Activated CD4-positive, alpha-beta T cell treated with anti-CD3 and anti-CD28 coated beads, Interleukin-2, amount 10 ng/mL, durations not matched to agents 24 days and 14 days (primary cell): ENCODE measurements at places on chromosomes 5 and 9. TPM values are rescaled to one million over a fixed set of nuclear protein-coding genes. Genes with fewer than 3 reads are reported as not detected.

DNA sequence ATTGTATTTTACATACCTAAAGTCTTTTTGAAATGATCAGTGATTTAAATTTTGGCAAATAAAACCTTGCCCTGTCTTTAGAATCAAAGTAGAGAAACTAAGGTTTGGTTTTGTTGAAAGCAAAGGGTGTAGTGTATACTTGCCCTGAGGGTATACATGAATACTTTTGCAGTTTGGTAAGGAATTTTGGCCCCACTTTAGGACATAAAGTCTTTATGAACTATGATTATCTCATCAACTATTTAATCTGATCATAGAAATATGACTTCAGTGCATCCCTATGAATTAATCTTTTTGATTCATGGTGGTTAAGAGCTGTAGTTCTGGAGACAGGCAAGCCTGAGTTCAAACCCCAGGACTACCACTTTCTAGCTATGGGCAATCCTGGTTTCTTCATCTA lies 17.7 kb downstream of the RAD1 start:
- DNase-seq: no peak

GRCh38 chr5:58490402-58491050 lies 709 bp upstream of the GAPT start:
- no peak for DNase-seq

GRCh38 chr5:122653087-122654017 lies 121.5 kb upstream of the SNX2 start:
- DNase-seq: no peak

DNA sequence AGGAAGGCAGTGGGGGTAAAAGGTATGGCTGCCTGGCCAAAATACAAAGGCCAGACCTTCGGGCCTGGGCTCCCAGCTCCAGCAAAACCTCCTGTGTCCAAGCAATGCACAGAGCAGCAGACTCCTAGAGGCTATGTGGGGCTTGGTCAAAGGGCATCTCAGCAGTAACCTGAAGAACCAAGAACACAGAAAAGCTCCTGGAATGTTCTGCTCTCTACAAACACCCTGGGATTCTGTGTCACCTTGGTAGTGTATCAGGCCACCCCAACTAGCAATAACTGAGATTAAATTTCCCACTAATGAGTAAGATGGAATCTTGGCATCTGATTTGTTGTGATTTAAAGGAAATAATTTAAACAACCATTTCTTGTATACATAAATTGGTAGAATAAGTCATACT lies 158.6 kb downstream of the GLIS3 start:
- DNase-seq: no peak

DNA sequence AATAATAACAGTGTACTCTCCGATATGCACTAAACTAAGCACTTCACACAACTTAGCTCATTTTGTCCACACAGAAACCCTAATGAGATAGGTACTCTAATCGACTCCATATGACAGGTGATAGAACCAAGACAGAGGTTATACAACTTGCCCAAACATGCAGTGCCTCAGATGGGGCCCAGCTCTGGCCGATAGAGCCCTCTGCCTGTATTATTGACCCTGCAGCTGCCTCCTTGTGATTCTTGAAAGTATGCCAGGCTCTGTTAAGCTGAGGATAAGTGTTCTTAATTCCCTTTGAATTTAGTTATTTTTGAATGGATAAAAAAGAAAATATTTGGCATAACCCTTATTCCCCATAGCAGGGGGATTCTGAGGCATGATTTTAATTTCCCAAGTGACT lies 78.5 kb downstream of the HMHB1 start:
- no peak for DNase-seq

DNA sequence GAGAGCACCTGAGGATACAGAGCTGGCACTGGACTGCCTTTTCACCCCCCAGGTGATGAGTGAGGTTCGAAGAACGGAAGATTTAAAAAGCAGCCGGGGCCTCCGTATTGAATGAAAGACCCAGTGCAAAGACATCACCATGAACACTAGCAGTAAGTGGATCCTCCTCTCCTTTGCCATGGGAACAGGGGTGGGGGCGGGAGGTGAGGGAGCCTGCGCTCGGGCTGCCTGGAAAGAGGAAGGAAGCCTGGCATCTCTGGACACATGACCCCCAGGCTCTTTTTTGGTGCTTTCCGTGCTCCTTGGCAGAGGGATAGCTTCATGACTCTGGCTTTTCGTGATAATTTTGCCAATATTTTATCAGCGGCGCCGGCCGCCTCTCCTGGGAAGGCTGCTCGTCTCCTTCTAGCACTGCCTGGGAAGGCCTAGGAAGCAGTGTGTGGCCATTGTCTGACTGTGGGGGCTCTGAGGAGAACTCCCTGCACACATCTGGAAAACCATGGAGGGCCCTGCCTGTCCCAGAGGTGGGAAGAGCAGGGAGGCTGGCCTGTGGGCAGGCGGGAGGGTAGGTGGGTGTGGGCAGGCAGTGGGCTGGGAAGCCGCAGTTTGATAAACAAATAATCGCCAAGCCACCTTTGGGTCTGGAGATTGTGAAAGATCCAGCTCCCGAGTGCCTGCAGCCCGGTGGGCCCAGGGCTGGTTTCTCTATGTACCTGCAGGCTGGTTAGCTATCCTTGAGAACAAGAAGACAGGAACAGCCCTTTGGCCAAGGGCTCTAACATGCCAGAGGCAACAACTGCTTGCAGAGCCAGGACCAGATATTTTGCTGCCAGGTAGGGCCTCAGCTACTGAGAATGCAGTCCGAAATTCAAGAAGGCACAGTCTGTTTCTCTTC lies 911 bp downstream of the ABLIM3 start:
- no peak for DNase-seq

DNA sequence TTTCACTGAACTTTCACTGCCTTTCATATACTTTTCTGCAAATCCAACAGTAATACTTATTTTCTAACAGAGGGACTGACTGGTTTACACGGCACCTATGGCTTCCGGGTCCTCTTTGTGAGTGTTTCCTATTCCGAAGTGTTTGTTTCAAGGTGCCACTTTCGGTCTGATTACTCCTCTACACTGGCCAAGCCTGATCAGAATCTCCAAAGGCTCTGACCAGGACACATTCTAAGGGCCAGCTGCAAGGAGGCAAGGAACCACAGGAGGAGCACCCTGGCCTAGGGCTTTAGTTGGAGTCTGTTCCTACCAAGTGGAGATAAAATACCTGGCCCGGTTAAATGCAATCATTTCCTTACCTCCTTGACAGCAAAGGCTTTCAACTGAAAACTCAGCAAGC lies 132.1 kb downstream of the GLIS3 start:
- peak; percentile 33 for DNase-seq

DNA sequence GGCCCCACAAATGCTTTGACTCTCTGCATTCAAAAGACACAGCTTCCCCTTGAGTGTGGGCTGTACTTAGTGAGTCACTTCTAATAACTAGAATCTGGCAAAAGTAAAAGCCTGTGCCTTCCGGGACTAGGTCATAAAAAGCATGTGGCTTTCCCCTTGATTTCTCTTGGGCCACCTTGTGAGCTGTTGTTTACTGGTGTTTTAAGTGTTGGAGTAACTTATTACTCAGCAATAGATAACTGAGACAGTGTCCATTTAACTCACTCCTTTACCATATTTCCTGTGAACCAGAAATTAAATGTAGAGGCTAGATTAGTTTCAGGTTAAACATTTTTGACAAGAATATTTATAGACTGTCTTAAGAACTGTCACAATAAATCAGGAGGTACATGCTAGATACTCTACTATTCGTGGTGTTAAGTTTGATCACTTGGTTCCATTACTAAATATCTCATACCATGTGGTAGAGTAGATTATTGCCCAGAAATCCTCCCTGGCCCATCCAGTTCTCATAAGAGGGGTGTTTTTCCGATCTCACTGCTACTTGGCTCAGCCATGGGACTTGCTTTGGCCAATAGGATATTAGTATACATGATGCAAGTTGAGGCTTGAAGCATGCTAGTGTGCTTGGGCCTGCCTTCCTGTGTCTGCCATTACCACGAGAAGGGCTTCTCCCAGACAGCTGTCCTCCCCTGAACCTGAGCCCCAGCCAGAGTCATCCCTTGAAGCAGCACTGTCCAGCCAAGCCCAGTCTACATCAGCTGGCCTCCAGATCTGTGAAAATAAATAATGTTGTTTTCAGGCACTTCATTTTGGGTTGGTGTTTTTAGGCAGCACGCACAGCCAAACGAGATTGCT lies 10.4 kb upstream of the CMBL start:
- no peak for DNase-seq

DNA sequence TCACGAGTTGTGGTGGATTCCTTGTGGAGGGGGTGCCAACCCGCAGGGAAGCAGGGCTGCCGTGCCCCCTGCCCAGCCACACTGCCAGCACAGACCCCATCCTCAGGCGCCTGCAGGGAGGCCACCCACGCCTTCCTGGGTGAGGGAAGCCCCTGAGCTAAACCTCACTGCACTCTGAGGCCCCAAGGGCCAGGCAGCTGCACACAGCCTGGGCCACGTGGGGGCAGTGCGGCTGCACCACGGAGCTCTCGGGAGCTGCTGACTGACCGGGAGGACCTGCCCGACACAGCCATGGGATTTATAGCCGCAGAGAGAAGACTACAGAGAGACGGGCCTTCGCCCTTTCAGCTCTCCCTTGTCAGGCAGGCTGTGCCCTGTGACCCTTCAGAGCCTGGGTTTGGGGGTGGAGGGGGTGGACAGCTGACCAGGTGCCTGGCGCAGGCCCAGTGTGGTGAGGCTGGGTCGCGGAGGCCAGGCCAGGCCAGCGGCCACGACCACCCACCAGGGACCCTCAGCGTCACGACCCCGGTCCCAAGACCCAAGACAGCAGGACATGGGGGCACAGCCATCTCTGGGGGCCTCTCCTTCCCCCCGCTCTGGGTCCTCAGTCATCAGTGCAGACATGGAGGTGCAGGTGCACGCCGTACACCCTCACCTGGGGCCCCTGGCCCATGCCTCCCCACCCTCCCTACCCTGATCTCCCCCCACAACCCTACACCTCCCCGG lies 4.3 kb upstream of the AHRR start:
- peak; percentile 80 for DNase-seq

DNA sequence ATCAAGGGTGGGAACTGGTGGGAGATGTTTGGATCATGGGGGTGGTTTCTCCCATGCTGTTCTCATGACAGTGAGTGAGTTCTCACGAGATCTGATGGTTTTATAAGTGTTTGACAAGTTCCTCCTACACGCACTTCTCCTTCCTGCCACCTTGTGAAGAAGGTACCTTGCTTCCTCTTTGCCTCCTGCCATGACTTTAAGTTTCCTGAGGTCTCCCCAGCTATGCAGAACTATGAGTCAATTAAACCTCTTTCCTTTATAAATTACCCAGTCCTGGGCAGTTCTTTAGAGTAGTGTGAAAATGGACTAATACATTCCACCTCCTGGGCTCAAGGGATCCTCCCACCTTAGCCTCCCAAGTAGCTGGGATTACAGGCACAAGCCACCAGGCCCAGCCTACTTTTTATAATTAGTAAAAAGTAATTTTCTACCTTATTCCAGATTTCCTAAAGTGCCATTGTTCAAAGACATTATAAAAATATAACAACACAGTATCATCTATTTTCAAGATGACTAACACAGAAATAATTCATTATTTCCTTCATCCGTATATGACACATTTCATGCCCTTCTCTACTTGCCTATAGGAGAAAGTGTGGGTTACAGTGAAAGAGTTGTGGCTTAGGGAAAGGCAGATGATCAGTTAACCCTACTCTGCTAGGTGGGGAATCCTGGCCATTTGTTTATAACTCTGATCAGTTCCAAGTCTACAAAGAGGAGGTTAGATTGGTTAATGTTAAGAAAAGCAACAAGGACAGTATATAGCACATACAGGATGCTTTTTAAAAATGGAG lies 99.9 kb downstream of the TTC39B start:
- no peak for DNase-seq

DNA sequence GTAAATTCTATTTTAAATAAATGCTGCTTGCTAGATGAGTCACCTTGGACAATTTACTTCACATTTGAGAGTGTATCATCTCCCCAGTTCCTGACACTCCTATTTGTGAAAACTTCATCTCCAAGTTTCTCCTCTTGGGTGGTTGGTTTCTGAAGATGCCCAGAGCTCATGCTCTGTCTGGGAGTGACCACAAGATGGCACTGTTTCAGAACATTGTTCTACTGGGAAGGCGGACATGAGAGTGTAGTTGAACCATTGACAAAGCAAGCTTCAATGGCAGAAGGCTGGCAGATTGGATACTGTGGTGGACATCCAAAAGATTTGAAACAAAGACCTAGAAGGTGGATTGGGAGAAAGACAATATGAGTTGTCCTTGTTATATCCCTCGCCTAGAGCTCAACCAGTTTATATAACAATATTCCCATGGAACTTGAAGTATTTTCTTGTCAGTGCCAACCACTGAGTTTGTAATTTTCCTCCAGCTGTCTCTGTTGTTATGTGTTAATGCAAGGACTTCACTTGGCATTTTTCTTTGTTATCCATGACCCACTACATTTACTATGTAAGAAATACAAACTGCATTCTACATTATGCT lies 234.3 kb upstream of the ANKH start:
- DNase-seq: peak; percentile 79

- DNase-seq: no peak
Measured at GRCh38 chr9:134669399-134669955, 27.9 kb downstream of the COL5A1 start.

GRCh38 chr5:80978772-80979317 lies 18.7 kb downstream of the RASGRF2 start:
- no peak for DNase-seq

DNA sequence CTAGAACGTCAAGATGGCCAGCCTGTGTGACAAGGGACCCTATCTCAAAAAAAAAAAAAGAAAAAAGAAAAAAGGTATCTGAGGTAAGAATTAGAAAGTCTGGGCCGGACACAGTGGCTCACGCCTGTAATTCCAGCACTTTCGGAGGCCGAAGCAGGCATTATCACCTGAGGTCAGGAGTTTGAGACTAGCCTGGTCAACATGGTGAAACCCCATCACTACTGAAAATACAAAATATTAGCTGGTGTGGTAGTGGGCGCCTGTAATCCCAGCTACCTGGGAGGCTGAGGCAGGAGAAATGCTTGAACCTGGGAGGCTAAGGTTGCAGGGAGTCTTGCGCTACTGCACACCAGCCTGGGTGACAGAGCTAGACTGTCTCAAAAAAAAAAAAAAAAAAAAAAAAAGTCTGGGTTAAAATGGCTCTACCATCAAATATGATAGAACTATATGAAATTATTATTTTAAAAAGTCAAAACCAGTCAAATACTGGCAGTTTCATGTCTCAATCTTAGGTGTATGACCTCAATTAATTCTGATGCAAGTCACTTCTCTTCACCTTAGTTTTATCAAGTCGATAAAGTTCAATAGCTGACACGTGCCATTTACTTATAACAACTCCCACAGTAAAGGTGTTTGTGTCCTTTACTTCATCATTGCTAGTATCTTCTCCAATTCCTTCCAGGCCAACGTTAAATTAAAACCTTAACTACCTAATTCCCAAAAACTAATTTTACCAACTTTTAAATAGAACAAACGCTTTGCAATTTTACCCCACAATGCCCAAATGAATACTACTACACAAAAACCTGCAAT lies 1.1 kb downstream of the RPS23 start:
- DNase-seq: no peak

DNA sequence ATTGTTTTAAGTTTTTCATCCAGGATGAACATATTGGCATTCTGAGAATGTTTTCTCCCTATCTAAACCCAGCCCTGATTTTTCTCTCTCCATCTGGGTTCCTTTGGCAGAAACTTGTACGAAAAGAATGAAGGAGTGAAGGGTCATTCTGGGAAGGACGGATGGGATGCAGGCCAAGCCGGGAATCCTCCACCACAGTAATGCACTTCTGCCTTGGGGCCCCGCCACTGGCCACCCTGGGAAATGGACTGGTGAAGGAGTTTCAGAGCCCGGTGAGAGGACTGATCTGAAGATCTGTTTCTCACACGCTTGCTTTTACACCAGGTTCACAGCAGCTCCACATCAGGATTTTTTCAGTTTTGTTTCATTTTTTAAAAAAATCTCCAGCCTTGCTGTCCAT lies 554.8 kb downstream of the BNC2 start:
- no peak for DNase-seq

PCDHB11 gene
- not detected in 2 replicates for total RNA-seq

FAM221B gene
- not detected in 2 replicates for total RNA-seq

FAM200C gene
- 1.4 and 1.5 TPM in 2 replicates for total RNA-seq

AQP3 gene
- 3.2 and 4.1 TPM in 2 replicates for total RNA-seq
